ENCODE measurements at places on chromosomes 16 and 17.

DNA sequence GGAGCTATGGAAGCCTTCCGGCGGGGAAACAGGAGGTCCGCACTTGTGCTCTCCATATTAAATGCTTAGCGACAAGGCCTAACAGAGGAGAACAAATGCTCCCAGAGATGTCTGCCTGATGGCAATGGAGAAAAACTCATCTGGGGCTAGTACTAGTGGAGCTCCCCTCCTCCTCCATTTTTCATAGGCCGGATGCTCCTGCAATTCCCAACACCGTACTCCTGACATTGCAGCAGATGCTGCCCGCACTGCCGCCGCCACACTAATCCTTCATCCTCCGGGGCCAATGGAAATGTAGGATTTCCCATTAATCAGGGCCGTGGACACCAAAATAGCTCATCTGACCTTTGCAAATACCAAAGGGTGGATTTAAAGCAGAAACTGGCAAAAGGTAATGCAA, 27.5 kb downstream of the TOM1L2 start:
- no peak for DNase-seq

- DNase-seq, result no peak
Measured at GRCh38 chr17:17325816-17326215, 22.6 kb downstream of the NT5M start.

DNA sequence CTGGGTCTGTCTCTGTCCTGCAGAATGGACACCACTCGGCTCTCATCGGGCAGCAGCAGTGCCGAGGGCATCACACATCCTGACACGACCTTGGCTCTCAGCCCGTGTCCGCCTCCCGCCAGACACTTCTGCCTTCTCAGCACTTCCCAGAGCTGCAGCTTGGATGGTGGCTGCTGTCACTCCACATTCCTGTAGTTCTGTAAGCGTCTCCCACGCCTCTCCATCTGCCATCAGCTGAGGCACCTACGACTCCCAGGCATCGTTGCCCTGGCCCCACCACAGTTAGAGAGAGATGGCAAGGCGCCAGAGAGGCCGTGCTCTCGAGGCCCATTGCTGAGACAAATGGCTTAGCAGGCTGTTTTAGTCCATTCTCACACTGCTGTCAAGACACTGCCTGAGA, 195.9 kb upstream of the CHMP6 start:
- no peak for DNase-seq

- DNase-seq, result no peak
Measured at GRCh38 chr16:67240506-67240905, 6.8 kb downstream of the FHOD1 start.

GRCh38 chr16:10846213-10846998, 27.8 kb upstream of the TVP23A start:
- DNase-seq, result no peak

DNA sequence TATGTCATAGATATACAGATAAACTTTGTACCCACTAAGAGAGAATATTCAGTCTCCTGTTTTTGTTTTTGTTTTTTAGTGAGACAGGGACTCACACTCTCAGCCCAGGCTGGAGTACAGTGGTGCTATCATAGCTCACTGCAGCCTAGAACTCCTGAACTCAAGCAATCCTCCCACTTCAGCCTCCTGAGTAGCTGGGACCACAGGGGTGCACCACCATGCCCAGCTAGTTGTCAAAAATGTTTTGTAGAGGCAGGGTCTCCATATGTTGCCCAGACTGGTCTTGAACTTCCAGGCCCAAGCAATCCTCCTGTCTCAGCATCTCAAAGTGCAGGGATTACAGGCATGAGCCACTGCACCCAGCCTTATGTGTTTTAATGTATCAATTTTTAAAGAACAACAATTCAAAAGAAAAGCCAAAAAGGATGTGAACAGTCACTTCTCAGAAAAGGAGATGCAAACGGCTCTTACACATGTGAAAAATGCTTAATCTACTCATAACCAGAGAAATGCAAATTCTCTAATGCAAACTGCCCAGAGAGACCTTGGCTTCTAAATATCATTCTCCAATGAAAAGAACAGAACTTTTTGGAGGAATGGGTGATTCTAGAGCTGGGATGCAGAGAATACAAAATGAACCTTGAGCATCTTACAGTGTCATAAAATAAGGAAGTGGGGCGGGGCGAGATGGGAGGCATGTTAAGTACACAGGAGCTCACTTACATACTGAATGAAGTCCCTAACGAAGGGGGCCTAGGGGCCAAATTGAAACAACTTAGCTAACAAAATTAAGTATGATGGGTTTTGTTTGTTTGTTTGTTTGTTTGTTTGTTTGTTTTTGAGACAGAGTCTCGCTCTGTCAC, 7.3 kb upstream of the CMTM3 start:
- no peak for DNase-seq

DNA sequence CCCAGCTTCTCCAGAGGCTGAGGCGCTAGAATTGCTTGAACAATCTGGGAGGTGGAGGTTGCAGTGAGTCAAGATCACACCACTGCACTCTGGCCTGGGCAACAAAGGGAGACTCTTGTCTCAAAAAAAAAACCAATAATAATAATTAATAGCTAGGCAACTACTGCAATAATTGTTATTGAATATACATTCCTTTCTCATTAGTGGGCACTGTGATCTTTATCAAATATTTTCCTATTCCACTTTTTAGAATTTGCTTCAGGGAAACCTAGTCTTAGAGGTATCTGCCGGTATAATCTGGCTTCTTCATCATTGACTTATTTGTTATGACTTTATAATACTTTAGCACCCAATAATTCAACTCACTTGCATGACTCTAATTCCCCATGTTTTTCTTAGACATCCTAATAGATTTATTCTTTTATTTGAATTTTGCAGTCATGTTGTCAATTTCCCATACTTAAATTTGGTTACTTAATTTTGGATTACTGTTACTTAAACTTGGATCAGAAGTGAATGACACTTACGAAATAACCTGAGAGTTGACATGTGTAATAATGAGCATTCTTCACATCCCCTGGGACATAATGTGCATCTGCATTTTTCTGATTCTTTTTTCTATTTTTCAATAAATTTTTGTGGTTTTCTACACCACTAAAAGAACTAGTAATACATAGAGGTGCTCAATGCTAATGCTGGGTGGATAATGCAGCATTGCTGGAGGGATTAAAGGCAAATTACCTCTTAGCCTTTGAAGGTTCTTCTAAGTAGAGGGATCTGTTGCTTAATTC, 25.0 kb upstream of the KCNJ16 start:
- DNase-seq, result no peak

DNA sequence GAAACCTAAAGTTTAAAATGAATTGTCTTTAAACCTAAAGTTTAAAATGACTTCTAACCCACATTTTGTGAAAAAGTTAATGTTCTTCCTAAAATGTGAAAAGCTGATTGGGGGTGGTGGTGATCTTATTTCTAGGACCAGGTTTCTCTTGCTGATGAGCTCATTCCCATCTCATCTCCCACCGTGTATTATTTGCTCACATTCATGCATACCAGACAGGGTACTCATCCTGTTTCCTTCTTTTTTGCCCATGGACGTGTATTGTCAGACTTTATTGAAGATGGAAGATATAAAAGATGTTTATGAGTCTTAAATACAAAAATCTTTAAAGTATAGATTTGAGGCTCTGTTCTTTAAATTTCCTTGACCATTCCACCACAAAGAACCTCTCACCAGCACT, 70.1 kb upstream of the MPHOSPH6 start:
- no peak for DNase-seq

DNA sequence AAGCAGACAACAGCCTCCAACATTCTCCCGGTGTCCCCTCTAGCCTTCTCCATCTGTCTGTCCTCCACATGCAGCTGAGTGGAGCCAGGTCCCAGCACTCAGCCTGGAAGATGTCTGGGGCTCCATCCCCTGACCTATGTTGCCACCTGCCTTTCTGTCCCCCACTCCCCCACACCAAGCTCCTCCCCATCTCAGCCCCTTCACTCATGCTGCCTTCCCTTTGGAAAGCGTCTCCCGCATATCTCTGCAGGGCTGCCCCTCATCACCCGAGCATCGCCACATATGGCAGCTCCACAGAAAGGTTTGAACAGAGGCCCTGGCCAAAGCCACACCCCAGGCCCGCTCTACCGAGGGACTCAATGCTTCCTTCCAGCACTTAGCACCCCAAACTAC, 24.2 kb downstream of the NSMCE1 start:
- DNase-seq, result no peak

- no peak for DNase-seq
Measured at GRCh38 chr17:78921437-78921971, 3.7 kb downstream of the TIMP2 start.

DNA sequence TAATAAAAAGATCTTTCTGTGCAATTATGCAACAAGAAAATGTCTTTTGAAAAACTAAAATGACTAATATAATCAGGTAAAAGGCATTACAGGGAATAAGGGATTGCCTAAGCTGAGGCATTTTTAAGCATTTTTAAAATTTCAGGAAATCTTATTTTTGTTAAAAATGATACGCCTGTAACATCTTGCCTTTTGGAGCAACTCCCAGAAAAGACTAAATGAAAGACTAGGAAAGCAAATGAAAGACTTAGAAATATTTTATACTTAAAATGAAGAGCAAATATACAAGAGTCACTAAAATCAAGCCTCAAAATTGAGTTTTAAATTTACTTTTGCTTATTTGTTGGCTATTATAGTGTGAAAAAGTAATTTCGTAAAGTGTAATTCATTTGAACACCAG, 55.8 kb downstream of the DUSP14 start:
- no peak for DNase-seq

DNA sequence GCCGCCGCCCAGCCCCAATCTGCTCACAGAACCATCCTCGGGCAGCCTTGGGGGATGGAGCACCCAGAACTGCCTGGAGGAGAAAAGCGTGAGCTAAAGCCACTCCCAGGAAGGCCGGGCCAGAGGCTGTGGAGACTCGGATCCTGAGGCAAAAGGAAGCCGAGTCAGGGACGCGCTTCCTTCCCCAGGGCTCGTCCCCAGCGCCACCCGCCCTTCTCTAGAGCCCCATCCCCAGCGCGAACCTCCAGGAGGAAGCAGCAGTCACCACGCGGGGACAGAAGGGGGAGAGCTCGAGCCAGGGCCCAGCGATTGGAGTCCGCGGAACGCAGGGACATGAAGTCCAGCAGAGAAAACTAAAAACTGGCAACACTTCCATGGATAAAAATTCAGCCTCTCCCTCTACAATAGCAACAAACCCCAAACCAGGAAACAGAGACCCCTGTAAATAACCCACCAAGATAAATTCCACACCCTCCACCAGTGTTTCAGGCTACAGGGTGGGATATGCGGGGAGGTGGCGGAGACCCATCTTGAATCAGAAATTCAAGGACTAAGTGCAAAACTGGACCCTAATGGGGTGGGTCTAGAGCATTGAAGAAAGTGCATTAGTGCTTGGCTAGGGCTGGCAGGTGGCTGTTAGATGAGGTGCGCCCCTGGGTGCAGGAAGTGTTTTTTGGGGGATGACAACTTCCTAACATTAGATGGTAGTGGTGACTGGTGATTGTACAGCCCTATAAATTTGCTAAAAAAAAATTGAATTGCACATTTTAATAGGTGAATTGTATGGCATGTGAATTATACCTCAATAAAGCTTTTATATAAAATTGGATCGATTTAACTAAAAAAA, 116.1 kb upstream of the METRNL start:
- DNase-seq, result no peak

DNA sequence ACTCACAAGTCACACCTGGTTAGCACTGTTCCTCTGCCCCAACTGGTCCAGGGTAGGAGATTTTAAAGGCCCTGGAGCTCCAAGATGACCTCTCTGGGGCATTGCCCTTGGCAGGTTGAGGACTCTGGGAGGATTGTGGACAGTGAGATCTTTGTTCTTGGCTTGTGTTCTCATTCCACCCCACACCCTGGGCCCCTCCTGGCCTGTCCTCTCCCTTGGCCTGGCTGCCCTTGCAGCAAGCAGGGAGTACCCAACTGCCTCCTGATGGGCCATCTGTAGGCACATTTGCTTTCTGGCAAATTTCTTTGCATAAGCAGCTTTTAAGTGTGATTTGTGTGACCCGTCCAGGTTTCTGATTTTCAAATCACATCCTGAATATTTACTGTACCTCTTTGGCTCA, 239.6 kb downstream of the UTP18 start:
- DNase-seq, result no peak

- no peak for DNase-seq
Measured at GRCh38 chr16:4052096-4052495, 64.1 kb downstream of the ADCY9 start.

DNA sequence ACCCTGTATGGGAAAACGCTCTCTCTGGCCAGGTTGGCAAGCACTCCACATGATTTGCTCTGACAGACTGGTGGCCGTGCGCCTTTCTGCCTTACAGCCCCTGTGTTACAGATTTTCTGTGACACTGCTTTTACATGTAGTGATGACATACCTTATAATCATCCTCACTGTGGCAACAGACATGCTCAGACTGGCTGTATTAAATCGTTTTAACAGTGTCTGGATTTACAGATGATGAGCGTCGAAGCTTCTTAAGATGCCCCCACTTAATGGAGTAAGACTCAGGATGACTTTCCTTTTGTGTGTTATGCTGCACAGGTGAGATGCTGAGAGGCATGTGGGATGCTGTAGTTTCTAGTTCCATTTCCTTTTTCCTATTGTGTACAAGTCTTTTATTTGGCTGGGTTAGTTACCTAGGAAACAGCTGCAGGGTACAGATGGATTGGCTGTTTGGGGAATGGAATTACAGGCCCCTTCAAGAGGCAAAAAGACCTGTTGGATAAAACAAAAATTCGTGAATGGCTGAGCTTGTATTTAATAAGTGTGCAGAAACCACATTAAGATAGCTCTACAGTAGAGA, 20.9 kb upstream of the VWA3A start:
- no peak for DNase-seq

DNA sequence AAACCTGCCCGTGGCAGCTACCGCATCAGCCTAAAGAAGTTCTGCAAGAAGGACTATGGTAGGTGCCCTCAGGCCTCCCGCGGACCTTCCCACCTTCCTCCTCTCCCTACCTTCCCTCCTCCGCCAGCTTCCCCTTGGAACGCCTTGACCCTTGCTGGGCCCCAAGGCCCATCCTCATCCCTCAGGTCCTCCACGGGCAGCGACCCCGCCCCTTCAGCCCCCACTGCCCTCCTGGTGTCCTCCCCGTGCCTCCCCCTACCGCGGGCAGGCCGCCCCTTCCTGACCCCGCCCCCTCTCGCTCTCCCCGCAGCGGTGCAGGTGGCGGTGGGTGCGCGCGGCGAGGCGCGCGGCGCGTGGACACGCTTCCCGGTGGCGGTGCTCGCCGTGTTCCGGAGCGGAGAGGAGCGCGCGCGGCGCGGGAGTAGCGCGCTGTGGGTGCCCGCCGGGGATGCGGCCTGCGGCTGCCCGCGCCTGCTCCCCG, 1.4 kb upstream of the TBC1D24 start:
- no peak for DNase-seq

Measured in activated gamma-delta T cell (primary cell).